ENCODE measurements at places on chromosomes 11 and 22.

- no peak for DNase-seq
These were observed 192.5 kb upstream of the MTMR2 start for GRCh38 chr11:96116376-96116775.

GRCh38 chr11:9747229-9747628 is 83.4 kb downstream of the SWAP70 start:
- no peak for DNase-seq

DNA sequence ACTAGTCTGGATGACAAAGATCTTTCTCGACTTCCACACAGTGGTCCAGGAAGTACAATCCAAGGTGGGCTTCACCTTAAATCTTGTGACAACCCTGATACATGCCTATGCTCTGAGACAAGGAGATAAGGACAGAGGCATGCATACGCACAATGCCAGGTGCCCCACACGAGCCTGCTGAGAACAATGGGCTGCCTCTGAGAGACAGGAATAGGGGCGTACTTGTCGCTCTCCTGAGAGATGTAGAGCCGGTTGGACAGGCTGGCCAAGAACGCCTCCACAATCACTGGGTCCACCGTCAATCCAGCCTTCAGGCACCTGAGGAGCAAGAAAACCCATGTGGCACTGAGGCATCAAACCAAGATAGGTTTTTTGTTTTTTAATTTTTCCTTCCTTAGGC is 25.5 kb downstream of the SERPIND1 start:
- DNase-seq = no peak

DNA sequence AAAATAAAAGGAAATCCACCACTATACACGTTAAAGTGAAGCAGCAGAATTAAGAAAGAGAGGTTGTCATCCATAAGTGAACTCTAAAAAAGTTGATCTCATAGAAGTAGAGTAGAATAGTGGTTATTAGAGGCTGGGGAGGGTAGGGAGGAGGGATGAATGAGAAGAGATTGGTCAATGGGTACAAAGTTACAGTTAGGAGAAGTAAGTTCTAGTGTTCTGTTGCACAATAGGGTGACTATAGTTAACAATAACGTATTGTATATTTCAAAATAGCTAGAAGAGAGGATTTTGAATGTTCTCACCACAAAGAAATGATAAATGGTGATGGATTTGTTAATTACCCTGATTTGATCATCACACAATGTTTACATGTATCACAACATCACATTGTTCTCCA is 72.0 kb downstream of the CD82 start:
- no peak for DNase-seq

GRCh38 chr11:1750840-1751530 is 590 bp upstream of the IFITM10 start:
- DNase-seq = no peak

GRCh38 chr22:45452565-45453379 is 39.3 kb downstream of the RIBC2 start:
- DNase-seq = no peak

DNA sequence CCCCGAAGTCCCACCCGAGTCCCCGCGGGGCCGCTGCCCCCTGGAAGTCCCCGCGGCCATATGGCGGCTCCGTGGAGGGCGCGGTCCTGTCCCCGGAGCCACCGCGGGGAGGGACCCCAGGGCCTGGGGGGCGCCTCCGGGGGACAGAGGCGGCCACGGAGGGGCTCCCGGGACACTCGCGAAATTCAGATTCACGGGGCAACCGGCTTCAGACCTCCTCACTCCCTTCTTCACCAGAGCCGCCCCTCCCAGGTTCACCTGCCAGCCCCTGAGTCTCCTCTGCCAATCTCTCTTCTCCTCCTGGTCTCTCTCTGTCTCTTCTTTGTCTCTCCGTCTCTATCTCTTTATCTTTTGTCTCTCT is 28.2 kb upstream of the TOLLIP start:
- DNase-seq = no peak

DNA sequence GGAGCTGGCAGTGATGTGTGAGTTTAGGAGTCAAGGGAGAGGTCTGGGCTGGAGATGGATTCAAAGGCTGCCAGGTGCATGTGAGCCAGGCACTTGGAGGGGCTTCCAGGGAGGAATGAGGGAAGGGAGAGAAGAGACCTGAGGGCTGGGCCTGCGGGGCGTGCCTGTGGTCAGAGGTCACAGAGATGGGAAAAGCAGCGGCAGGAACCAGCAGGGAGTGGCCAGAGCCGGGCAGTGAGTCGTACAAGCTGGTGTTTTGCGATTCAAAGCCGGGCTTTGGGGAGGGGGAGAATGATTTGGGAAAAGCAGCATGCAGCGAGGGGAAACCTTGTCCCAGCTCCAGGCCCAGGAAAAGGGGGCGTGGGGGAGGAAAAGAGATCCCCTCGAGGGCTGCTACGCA is 96.9 kb upstream of the RTL6 start:
- no peak for DNase-seq

DNA sequence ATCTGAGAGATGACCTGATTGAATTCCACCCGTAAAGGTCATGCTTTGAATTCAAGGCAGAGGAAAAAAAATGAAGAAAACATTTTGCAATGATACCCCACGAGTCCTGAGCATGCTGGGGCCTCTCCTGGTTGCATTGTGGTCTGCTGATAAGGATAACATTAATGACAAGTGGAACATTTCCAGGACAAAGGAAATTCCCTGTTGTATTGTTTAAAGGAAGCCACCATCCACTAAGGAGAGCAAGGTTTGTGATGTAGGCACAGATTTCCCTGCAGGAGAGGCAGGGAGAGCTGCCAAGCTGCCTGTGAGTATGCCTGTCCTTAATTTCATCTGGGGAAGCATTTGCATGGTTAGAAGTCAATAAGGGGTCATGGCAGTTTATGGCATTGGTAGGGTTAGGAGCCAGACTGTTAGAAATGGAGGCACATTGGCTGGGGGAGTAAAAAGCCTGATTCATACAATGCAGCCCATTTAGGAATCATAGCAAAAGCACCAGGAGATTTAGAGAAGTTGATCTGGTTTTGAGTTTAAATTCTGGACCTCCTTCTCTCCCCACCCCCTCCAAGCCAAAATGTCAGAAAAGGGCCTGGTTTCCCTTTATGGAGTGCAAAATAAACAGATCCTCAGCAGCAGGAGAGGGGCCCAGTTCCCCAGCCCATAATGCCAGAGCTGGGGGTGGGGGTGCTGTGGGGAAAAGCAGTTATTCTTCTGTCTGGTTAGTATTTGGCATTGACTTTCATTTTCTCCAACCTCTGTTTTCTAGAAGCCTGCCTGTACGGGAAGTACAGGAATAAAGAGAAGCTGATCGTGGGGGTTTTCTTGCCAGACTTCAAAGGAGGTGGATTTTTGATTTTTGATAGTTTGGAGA is 22.1 kb downstream of the FLI1 start:
- no peak for DNase-seq

- no peak for DNase-seq
These were observed 284.0 kb downstream of the KIRREL3 start for GRCh38 chr11:126716456-126717083.

DNA sequence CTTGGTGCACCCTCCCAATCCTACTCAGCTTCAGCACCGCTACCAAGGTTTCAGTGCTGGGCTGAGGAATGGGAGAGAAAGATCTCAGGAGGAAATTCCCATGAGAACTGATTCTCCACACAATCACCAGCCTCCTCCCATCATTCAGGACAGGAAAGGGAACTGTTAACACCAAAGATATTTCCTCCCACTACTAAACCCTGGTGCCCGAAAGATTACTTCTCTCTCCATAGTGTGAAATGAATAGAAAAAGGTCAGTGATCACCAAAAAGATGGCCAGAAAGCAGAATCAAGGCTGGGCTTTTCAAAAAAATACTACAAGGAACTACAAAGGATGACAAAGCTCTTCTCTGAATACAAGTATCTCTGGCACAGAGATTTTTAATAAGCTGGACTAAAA is 26.1 kb downstream of the TCIRG1 start:
- DNase-seq = no peak
